Epithelial cell of esophagus (primary cell): ENCODE measurements at places on chromosomes 3 and 15.

- no peak for DNase-seq
Observed at GRCh38 chr3:12935023-12935860, 93.9 kb upstream of the RPL32 start.

DNA sequence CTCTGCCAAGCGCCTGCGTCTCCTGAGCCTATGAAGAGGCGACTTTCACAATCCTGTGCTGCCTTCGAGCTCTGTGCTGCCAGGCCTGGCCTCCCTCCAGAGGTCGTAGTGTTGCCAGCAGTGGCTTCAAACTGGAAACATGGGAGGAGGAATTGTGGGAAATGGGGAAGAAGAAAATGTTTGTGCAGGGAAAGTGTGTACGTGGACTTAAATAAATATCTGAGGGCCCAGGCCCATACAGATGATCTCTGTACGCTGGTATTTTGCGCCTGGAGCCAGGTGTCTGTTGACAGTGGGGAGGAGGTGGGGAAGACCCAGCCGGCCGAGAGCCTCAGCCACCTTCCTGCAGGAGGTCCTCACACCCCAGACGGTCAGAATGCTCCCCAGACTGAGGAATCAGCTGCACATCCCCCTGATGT lies 44.6 kb downstream of the ZBTB38 start:
- peak; percentile 68 for DNase-seq

DNA sequence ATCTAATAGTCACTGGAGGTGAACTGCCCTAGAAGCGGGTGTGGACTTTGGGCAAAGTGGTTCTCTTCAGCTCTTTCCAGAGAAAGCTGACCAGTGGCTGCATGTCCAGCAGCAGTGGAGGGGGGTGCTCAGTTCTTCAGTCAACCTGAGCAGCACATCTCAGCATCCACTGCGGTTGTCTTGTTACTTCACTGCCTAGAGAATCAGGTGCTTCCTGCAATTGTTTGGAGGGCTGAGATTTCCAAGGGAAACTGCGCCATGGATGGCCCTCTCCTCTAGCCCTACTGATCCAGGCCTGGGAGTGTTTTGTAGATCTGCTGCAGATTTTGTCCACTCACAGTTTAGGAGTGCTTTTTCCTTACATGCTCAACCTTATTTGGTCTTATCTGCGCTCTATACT lies 65.6 kb upstream of the CFAP161 start:
- no peak for DNase-seq

GRCh38 chr3:123126653-123127052 lies 59.8 kb downstream of the PDIA5 start:
- DNase-seq, result no peak

GRCh38 chr3:32569540-32570420 lies 878 bp downstream of the DYNC1LI1 start:
- DNase-seq, result peak; percentile 66

DNA sequence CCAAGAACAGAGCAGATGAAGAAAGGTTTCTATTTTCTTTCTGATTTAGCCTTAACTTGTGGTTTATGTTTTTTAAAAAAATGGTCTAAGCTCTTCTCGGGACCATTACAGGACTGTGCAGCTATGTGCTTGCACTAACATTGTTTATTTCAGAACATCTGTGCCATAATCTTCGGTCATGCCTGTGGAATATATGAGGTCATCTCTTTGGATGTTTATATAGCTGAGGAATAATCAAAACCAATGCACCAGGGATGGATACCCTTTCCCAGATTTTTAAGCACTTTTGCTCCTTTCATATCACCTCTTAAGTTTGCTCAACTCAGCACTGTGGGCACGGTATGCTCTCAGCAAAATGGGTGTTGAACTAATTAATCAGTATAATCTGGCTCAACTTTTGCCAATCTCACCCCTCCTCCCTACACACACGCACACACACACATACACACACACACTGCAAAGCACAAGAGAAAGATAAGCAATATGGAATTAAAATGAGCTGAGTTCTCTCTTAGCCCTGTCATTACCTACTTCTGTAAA lies 268.5 kb upstream of the TMC3 start:
- no peak for DNase-seq

DNA sequence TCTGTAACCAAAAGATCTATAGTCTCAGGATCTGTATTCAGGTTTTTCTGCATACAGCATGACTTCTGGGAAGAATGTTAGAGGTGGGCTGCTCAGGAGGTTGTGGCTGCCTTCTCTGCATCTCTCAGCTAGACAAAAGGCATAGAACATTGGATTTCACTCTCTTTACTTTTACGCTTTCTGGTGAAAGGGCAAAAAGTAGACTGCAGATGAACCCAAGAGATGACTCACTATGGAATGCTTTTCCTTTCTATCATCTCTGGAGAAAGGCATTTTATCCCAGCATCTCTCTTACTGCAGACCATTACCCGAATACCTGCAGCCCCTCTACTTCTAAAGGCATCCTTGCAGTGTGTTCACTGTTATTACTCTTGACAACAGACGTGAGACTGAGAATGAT lies 222.2 kb downstream of the WNT5A start:
- DNase-seq, result no peak

DNA sequence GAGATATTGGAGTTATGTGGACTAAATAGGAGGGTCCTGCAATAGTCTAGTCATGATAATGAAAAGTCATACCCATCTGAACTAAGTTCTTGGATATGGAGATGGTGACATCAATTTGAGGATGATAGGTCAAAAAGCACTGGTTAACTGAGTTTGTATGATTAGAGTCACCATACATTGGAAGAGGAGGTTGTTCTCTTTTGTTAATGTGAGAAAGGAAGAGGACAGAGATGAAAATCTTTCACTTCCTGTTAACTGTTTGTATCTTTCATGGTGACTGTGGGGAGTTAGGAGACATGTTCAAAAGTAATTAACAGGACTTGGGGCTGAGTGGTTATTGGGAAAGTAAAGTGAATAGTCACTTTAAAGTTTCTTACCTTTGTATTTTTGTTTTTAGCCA lies 11.1 kb downstream of the TMEM62 start:
- DNase-seq, result no peak

DNA sequence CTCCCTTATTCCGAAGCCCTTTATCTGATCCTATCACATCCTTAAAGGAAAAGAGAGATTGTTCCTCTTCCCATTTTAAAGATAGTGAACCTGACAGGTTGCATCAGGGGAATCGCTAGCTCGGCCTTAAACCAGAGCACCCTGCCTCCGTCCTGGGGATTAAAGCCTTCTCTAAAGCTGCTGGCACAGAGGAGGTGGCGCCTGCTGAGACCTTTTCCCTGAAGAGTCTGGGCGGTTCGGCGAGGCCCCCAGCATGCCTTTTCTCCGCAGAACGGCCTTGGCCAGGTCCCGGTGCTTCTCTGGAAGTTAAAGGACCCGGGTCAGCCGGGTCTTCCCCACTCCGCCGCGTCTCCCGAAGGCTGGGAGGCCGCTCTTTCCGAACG lies 593 bp downstream of the FAM219B start:
- DNase-seq, result peak; percentile 37

GRCh38 chr3:149291178-149291577 lies 42.3 kb downstream of the TM4SF18 start:
- DNase-seq, result peak; percentile 32

DNA sequence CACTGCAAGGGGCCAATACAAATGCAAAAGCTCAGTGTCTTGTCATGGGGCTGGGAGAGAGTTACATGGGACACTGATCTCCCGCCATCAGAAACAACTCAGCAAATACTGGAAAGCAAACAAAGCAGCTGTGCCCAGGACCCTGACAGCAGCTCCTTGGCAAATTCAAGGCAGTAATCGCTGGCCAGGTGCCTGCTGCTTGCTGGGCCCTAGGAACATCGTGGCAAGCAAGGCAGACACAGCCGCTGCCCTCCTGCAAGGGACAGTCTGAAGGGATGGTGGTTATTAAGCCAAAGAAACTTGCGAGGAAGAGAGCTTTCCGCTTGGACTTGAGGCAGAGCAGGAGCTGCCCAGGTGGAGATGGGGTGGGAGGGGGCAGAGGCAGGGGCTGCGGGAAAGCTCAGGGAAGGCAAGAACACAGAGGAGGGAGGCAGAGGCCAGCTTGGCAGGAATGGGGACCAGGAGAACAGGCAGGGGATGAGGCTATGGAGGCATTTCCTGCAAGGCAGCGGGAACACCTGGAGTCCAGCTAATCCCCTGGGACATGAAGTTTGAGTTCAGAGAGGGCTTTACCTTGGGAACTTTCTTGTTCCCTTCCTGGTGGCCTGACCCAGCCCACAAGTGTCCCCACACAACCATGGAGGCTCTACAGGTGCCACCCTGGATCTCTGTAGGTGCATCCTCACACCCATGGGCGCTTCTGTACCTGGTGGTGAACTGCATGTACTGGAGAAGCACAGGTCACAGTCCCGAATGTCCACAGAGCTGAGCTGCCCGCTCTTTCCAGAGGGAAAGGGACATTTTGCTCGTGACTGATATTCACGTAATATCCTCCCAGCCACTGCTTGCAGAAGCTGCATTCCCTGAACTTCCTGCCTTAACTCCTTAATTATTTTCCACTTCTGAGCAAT lies 78.7 kb upstream of the ATP2B2 start:
- DNase-seq, result no peak

GRCh38 chr3:7290077-7290825 lies 429.3 kb downstream of the GRM7 start:
- DNase-seq, result no peak

GRCh38 chr3:126288314-126288713 lies 68.9 kb downstream of the KLF15 start:
- DNase-seq, result no peak

GRCh38 chr3:54771050-54771449 lies 156.8 kb downstream of the LRTM1 start:
- no peak for DNase-seq

DNA sequence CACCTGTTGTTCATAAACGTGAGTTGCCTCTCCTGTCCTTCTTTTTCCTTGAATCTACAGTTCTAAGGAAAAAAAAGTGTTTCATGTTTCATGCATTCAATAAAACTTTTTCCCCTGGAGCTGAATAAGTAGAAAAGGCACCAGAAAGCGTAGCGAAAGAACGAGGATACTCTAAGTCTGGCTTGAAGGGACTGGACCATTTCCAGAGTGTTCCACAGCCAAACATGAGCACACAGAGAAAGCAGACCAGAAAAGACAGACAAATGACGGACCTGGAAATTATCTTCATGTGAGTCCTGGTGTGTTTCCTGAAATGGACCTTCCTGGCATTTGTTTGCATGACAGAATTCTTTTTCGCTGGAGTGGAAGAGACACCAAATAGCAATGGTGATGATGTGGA lies 204.7 kb downstream of the SV2B start:
- DNase-seq, result no peak

GRCh38 chr15:34133511-34133910 lies 31.6 kb downstream of the PGBD4 start:
- no peak for DNase-seq

- peak; percentile 69 for DNase-seq
Observed at GRCh38 chr15:58182460-58183163, 44.4 kb downstream of the AQP9 start.

GRCh38 chr3:14388201-14388600 lies 14.2 kb upstream of the SLC6A6 start:
- DNase-seq, result no peak

GRCh38 chr3:66411961-66412887 lies 88.6 kb downstream of the LRIG1 start:
- DNase-seq, result no peak

GRCh38 chr3:38992117-38992760 lies 59.5 kb downstream of the SCN11A start:
- DNase-seq, result peak; percentile 76
